Stimulated activated CD4-positive, alpha-beta T cell treated with anti-CD3 and anti-CD28 coated beads, Interleukin-12 subunit alpha, Interleukin-12 subunit beta, amount 100 ng/mL, for 24 hours (primary cell): ENCODE measurements at places on chromosomes 2 and 18.

DNA sequence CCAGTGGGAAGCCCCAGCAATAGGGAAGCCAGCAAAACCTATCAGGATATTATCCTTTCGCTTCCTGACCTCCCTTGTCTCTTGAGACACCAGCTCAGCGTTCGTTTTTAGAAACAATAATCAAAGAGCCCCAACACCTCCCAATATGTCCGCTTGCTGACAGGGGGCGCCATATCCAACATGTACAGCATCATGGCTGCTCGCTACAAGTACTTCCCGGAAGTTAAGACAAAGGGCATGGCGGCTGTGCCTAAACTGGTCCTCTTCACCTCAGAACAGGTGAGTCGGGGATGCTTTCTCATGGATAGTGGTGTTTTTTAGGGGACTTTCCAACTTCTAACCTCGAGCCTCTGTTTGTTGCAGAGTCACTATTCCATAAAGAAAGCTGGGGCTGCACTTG is 28.7 kb downstream of the GAD1 start:
- no peak for DNase-seq

GRCh38 chr2:41709702-41710599 is 337.9 kb upstream of the PKDCC start:
- DNase-seq: no peak

GRCh38 chr2:72934683-72935610 is 17.6 kb downstream of the EMX1 start:
- DNase-seq: no peak

GRCh38 chr18:62637807-62638687 is 77.3 kb upstream of the PHLPP1 start:
- peak; percentile 46 for DNase-seq

DNA sequence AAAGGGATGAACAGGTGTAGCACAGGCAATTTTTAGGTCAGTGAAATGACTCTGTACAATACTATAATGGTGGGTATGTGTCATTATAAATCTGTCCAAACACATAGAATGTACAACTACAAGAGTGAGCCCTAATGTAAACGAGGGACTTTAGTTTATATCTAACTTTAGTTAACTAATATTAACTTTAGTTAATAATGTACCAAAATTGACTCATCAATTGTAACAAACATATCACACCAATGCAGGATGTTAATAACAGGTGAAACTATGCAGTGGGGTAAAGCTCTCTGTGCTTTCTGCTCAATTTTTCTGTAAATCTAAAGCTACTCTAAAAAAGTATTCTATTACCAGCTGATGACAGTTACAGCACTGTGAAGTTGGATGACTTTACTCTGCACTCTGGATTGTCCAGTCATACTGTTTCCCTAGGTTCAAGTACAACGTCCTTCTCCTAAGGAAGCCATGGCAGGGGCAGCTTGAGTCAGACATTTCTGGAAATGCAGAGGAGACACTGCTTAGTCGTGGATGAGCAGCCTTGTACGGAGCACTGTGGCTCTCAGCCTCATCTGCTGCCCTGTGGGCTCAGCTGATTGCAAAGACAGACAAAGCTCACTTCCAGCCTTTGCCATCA is 26.1 kb downstream of the TGFA start:
- DNase-seq: no peak

DNA sequence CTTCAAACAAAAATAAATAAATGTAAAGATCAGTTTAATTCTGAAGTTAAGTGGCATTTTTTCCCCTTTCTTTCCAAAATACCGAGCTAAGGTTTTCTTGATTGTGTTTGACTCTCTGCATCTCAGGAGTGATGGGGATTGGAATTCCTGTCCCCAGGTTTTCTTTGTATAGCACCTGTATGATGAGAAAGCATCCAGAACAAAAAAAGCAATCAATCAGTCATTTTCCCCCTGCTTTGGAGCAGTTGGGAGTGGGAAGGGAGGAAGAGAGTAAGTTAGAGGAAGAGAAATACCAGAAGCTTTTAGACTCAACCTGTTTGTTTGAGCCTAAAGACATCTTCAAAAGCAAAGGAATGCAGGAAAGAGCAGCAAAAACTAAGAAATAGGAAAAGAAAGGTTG is 88.5 kb downstream of the RIF1 start:
- DNase-seq: no peak

- DNase-seq: no peak
Observed at GRCh38 chr2:128914320-128914719, 595.7 kb upstream of the HS6ST1 start.
